T47D (cell line): ENCODE measurements at places on chromosomes 16 and 17.

GRCh38 chr17:56244268-56244890 is 91.1 kb downstream of the ANKFN1 start:
- DNase-seq: no peak

DNA sequence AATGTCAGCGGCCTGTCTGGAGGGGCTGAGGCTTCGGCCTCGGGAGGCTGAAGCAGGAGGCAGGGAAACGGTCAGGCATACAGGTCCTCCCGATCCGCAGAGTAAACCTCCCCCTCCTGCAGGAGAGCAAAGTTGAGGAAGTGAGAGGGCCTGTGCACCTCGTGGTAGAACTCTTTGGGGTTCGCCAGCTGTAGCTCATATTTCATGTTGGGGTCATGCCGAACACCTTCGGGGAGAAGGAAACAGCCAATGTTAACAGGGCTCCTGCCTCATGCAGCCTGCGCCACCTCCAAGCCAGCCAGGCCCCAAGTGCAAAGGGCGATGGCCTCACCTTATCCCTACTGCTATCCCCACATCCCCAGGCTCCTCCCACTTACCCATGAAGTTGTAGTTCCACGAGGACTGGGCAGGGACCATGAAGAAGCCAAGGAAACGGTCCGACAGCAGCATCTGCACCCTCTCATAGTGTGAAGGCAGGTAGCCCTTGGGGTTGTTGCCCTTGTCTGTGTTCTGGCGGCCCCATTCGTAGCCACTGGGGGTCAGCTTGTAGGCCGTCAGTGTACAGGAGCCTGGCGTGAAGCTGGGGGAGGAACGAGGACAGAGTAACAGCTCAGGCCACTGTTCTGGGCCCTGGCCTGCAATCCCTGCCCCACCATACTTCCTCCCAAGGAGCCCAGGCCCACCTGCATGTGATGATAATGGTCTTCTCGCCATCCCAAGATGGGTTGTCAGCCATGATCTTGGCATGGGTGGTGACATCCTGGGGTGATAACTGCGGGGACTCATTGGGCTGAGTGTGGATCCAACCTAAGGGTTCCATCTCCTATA is 1.3 kb upstream of the RILP start:
- DNase-seq: no peak

GRCh38 chr17:13306310-13306962 is 288.6 kb upstream of the ELAC2 start:
- DNase-seq: peak; percentile 1

DNA sequence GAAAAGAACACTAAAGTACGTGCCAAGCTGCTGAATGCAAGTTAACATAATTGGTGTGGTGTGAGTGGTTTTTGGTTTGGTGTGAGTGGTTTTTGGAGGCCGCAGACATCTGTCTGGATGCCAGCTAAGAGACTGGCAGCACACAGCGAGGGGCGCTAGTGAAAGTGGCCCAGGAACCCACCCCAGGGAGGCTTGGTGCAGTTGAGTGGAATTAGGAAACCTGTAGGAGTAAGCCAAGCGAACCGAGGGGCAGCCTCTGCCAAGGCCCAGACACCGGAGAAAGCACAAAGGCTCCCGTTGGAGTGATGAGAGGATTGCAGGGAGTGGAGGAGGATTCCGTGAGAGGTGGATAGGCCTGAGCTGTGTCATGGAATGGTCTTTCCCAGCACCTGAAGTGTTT is 24.6 kb upstream of the SLC5A11 start:
- DNase-seq: no peak

GRCh38 chr17:78506454-78507309 is 70.5 kb downstream of the DNAH17 start:
- DNase-seq: no peak

DNA sequence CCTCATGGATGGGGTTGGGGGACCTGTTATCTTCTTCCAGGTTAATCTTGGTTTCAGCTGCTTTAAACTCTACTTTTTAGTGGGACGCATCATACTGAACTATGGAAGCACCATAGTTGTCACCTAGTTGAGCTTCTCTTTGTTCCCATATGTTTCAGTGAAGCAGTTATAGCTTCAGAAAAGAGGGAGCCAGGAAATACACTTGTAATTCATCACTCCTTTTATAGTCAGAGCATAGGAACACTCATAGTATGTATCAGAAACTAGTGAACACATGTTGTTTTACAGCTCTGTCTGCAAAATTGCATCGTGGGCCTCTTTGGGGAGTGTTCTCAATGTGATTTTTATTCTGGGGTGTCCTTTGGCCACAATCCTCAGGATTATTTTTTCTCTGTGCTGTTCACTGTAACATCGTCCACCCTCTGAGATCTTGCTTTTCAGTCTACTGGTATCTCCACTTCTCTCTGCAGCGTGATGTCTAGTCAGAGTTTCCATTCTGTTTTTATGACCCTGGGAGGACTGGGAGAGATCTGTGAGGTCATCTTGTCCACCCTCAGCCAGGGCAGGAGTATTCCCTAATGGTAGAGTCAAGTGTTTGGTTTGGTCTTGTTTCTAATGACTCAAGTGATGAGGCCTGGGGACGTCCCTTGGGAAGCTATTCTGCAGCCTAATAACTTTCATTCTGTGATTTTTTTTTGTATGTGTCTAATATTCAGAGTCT is 585.4 kb downstream of the WWOX start:
- no peak for DNase-seq

GRCh38 chr17:17626151-17626805 is 34.8 kb upstream of the PEMT start:
- no peak for DNase-seq

DNA sequence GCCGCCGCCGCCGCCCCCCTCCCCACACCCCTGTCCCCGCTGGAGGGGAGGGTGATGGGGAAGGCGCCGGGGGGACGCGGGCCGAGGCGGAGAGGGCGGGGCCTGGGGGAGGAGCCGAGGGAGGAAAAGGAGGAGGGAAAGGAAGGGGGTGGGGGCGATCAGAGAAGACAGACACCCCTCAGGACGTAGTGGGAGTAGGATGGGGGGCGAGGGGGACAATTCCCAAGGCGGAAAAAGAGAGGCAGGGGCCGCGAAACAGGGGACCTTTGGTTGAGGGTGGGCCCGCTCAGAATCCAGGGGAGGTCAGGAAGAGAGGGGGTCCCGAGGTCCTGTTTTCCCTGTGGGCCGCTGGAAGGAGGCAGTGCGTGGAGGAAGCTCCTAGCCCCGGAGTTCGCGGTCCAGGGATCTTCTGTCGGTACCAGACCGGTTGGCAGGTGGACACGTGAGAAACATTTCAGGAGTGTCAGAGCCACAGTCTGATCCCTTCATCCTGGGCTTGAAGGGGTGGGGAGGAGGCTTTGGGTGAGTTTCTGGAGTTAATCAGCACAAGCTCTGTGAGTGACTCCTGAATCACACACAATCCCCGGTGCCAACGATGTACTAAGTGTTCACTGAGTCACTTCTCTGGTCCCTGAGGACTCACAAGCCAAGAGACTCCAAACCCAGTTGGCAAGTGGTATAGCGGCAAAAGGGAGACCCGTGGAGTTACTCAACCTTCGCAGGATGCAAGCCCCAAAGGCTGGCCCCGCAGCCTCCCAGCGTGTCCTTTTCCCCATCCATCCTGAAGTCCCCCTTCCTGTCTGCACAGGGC is at the start of gene XYLT1:
Gene XYLT1, minus strand, starts transcription at position 53 of the 811 bp plus-strand sequence. CDS start 164 bp downstream, outside the sequence.
- DNase-seq: no peak

GRCh38 chr17:1562176-1562643 is 382 bp downstream of the PITPNA start:
- DNase-seq: no peak

- DNase-seq: no peak
These were observed 30.7 kb upstream of the PIK3R6 start for GRCh38 chr17:8898126-8898525.

GRCh38 chr16:66616169-66616568 is 11.7 kb downstream of the CMTM3 start:
- DNase-seq: no peak

DNA sequence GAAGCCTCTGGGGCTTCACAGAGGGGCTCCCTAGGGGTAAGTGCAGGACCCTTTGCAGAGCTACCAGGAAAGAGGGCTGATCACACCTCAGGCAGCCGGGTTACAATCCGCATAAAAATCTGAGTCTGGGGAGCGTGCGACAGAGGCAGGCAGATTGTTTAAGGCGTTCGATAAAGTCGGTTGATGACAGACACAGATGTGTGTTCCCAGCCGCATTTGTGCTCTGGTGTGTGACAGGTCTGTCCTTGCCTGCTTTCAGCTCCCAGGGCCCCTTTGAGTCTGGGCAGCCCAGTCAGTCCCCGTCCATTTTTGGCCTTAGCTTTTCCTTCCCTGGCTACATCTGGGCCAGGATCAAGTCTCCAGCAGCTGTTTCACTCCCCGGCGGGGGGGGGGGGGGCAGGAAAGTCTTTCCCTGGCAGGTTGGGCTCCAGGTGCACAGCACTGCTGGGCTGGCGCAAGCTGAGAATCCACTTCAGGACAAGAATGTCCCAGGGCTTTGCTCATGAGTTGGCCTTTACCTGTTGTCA is 1.3 kb upstream of the ZACN start:
- no peak for DNase-seq

DNA sequence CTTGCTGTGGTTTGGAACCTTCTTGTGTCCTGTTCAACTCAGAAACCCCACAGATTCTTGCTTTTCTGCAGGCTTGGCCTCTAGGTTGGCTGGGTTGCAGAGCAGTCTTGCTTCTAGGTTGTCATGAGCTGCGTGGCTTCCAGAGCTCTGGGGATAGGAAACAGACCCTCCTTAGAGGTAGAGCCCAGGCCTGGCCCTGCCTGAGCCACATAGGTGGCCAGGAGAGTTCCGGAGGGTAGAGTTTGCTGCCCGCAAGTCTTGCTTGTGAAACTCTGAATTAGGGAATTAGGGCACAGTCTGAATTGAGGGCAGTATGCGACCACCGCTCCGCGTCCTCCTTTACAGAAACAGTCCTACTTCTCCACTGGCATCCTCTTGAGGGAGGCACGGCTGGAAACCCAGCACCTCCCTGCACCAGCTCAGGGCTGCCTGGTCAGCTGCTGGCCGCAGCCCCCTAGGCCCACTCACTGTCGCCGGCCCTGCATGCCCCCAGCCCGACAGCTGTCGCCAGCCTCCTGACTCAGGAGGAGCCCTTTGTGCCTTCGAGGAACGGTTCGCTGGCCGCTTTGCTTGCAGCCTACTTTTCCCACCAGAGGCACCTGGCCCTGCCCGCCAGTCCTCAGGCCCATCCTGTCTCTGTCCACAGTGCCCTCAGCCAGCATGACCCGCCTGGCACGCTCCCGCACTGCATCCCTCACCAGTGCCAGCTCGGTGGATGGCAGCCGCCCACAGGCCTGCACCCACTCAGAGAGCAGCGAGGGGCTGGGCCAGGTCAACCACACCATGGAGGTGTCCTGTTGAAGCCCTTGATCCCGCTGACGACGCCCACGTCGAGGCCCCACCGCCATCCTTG is 4.3 kb upstream of the SETD6 start:
- no peak for DNase-seq

DNA sequence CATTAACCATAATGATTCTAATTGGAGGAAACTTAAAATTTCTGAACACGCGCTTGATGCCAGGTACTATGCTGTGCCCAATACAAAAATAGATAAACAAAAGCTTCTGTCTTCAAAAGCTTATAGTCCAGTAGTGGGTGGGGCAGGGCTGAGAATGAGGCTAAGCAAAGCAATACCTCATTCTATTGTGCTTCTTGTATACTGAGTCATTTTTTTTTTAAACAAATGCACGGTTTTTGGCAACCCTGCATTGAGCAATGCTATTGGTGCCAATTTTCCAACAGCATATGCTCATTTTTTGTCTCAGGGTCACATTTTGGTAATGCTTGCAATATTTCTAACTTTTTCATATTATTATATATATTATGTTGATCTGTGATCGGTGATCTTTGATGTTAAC is 34.7 kb upstream of the HNF1B start:
- no peak for DNase-seq

GRCh38 chr16:10754941-10755340 is 11.3 kb downstream of the NUBP1 start:
- DNase-seq: no peak

- no peak for DNase-seq
These were observed 9.8 kb downstream of the FSCN2 start for GRCh38 chr17:81537856-81538555.

DNA sequence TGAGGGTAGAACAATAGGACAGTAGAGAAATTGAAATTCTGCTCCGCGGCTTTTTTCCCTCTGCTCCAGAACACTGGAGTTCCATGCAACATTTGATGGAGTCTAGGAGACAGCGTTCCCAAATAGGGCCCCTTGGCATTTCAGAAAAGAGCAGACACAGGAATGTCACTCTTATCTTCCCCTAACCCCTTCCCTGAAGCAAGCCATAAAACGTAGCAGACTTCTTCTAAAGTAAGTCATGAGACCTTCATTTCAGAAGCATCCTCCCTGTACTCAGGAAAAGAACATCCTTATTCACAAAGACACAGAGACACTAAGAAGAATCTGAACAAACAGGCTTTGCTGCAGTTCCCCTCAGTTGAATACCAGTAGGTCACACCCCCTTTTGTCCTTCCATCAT is 296.1 kb upstream of the SOX9 start:
- DNase-seq: no peak

- DNase-seq: no peak
These were observed 182.8 kb upstream of the TOX3 start for GRCh38 chr16:52729731-52730130.

- no peak for DNase-seq
These were observed 47.4 kb downstream of the AXIN2 start for GRCh38 chr17:65514082-65514481.

DNA sequence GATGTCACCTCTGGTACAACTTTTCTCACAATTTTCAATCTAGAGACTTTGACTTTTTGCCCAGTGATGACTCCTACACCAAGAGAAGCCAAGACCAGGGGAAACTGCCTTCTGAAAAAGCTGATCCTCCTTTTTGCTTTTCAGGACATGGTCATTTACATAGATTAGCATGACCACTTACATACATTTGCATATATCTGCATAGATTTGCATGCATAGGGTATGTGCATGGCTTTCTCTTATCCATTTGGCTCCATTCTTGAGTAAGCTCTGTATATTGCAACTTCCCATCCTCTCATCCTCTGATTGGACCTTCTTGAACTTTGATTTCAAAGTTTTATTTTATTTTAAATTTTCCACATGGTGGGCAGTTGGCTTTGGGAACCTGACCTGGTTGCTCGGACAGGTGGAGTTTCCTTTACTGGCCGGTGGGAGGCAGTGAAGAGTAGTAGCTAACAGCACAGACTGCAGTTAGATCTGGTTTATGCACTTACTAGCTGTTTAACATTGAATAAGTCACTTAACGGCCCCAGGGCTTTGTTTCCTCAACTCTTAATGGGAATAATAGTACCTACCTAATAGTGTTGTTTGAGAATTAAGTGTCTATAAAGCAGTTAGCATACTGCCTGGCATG is 92.9 kb downstream of the GPR139 start:
- no peak for DNase-seq
